Renal pelvis (tissue), 12 donors: ENCODE measurements at places on chromosomes 12 and 14. TPM values are rescaled to one million over a fixed set of nuclear protein-coding genes. Genes with fewer than 3 reads are reported as not detected.

- no peak for DNase-seq
These were observed 659 bp upstream of the FOXJ2 start for GRCh38 chr12:8031872-8032241.

DNA sequence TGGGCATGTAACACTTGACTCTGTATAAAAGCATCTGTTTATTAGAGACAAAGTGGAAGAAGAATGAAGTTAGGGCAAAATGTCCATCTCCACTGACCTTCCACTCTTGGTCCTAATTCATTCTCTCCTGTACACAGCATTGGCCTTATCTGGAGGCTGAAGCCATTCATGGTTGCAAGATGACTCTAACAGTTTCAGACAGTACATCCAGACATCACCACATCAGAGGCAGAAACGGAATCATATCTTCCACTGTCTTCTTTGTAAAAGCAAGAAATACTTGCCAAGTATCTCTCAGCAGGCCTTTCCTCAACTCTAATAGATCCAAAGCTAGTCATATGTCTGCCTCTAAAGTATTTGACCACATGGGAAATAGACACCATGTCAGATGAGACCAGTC is 41.1 kb downstream of the PTHLH start:
- no peak for DNase-seq

The SLC25A47 gene
- 0.04 TPM for polyA plus RNA-seq

GRCh38 chr12:27907766-27908165 is 64.8 kb downstream of the PTHLH start:
- DNase-seq = no peak

- DNase-seq = no peak
These were observed 145.1 kb downstream of the PPM1H start for GRCh38 chr12:62789851-62790250.

DNA sequence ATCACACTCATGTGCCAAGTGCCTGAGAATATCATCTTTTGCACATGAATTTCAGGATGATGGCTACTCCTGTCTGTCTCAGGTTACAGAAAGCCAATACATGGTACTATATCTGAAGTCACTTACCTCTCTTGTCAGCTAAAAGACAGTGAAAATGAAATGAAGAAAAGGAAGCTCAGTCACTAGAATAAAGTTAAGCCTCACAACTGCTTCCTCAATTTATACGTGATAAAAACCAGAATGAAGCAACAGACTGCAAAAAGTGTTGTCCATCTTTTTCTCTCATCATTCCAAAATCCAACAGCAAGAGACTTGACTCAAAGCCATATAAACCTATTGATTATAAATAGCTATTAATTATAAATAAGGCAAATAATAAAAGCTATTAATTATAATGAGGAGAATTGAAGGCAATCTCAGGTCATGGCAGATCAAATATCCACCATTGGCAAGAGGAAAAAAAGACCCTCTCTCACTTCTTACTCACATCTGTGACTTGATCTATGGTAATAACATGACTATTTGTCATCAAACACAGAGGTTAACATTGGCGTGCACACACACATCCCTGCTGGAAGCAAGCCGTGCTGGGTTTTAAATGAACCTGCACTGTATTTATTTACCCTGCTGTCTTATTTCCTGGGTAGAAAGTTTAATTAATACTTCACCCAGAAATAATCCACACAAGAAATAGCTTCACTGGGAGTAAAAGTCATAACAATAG is 10.0 kb downstream of the NIN start:
- DNase-seq = no peak

The SPRYD4 gene
- 3.8 TPM for polyA plus RNA-seq

- DNase-seq = no peak
These were observed 614.0 kb downstream of the ETNK1 start for GRCh38 chr12:23238957-23239356.

- no peak for DNase-seq
These were observed 6.0 kb upstream of the IL22 start for GRCh38 chr12:68259318-68259940.

- DNase-seq = no peak
These were observed 36.3 kb upstream of the SINHCAF start for GRCh38 chr12:31362115-31362758.

DNA sequence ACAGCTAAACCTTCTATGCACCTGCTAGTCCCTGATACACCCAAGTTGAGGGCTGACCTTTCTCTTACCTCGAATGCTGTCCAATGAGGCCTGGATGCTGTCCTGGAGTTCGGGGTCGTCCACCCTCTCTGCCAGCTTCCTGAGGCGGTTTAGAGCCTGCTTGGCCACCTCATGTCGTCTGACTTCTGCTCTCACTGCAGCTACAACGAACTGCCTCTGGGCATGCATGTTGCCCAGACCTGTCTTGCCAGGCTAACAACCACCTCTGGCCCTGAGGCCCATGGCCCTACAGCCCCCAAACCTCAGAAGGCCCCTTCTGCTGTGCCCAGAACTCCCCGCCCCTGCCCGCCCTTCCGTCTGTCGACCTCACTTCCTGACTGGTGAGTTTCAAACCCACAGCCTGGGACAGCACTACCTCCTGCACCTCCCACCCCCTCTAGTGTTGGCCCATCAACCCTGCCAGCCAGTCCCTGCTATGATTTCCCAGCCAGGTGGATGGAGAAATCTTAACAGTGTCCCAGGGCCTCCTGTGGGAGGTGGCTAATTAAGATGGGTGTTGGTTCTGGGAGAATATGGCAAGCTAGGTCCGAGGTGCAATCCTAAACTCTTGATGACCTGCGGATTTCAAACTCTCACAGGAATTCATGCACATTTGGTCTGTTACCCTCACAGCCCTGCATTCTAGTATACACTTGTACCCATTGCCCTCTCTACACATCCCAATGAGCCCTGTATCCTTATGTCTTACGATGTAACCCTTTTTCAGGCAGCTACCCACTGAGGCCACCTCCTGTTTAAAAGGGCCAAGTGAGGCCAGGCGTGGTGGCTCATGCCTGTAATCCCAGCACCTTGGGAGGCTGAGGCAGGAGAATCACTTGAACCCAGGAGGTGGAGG is 2.7 kb upstream of the TSPAN31 start:
- DNase-seq = no peak

GRCh38 chr14:103099081-103099732 is 4.7 kb downstream of the EXOC3L4 start:
- DNase-seq = no peak

DNA sequence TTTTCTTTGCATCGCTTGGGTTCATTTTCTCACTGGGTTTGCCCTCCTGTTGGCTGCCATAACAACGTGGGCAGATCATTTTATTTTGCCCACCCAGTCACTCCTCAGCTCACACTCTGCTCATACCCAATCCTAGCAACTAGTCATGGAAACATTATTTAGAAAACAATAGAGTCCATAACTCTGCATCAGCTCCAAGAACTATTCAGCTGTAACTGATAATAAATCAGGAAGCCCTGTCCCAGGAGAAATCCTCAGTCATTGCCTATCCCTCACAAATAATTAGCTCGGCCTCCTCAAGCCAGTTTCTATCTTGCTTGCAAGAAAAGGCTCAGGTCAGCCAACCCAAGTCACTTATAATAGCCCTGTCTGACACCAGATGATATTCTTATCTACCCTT is 43.2 kb downstream of the RTN1 start:
- peak; percentile 7 for DNase-seq

GRCh38 chr14:52463375-52463774 is 88.9 kb downstream of the TXNDC16 start:
- no peak for DNase-seq

The ZDHHC22 gene
- 0.19 TPM for polyA plus RNA-seq

GRCh38 chr12:105426766-105427165 is 96.3 kb downstream of the C12orf75 start:
- DNase-seq = no peak

The CD27 gene
- polyA plus RNA-seq = 2.2 TPM

- no peak for DNase-seq
These were observed 68.7 kb downstream of the EID3 start for GRCh38 chr12:104372061-104372720.

- DNase-seq = peak; percentile 28
These were observed 70.4 kb downstream of the TMTC2 start for GRCh38 chr12:82757059-82757458.

GRCh38 chr14:77761205-77761931 is 412 bp upstream of the SNW1 start:
- DNase-seq = peak; percentile 8

- no peak for DNase-seq
These were observed 72.2 kb upstream of the PRMT8 start for GRCh38 chr12:3418609-3419390.

The RNU4-1 gene
- polyA plus RNA-seq = not detected
